ENCODE measurements at places on chromosomes 2 and 18. TPM values are rescaled to one million over a fixed set of nuclear protein-coding genes. Genes with fewer than 3 reads are reported as not detected.

SLC4A5 gene
- 0.90 TPM for total RNA-seq

PTPRN gene
- 0.13 TPM for total RNA-seq

SGPP2 gene
- 9.7 TPM for total RNA-seq

SERPINB13 gene
- 48.0 TPM for total RNA-seq

STAT4 gene
- 12.3 TPM for total RNA-seq

MTLN gene
- 43.7 TPM for total RNA-seq

SLC35G4 gene
- total RNA-seq: not detected

RGPD4 gene
- total RNA-seq: not detected

NBEAL1 gene
- 42.6 TPM for total RNA-seq

CD28 gene
- not detected for total RNA-seq

CACNB4 gene
- total RNA-seq: 0.53 TPM

DYNAP gene
- total RNA-seq: not detected

SCN2A gene
- total RNA-seq: under 0.01 TPM

TRABD2A gene
- 0.64 TPM for total RNA-seq

GBX2 gene
- total RNA-seq: not detected
